ENCODE measurements at places on chromosomes 6 and 20. TPM values are rescaled to one million over a fixed set of nuclear protein-coding genes. Genes with fewer than 3 reads are reported as not detected.

Gene IPCEF1
- total RNA-seq: under 0.01 TPM

Gene GPSM3
- 0.87 TPM for total RNA-seq

Gene OR2H1
- total RNA-seq: not detected

Gene CST2
- total RNA-seq: not detected

Gene KCNG1
- 103 TPM for total RNA-seq

Gene NFATC2
- total RNA-seq: not detected

Gene ELOVL5
- 84.6 TPM for total RNA-seq

Gene TBX18
- 3.2 TPM for total RNA-seq

Gene LY6G5B
- 3.4 TPM for total RNA-seq

Gene MUCL3
- not detected for total RNA-seq

Gene MTCH1
- total RNA-seq: 238 TPM

Gene TNXB
- total RNA-seq: 5.9 TPM

Gene PRSS35
- 3.2 TPM for total RNA-seq

Gene RFX6
- total RNA-seq: not detected

Gene APMAP
- total RNA-seq: 122 TPM

Gene KAT14
- 18.1 TPM for total RNA-seq

Gene BTNL2
- total RNA-seq: not detected

Gene TRIM15
- not detected for total RNA-seq

Gene TMEM170B
- 4.4 TPM for total RNA-seq

Gene SPATA25
- 1.5 TPM for total RNA-seq

Gene GSTA4
- total RNA-seq: 31.0 TPM

Gene FOXQ1
- not detected for total RNA-seq

Gene LTB
- not detected for total RNA-seq

Gene TRDN
- total RNA-seq: not detected

Gene VNN1
- not detected for total RNA-seq

Gene ANGPT4
- total RNA-seq: not detected

Gene TRAPPC3L
- not detected for total RNA-seq

Gene PHACTR3
- total RNA-seq: not detected

Gene GSTA3
- not detected for total RNA-seq

Gene ENPP4
- 2.4 TPM for total RNA-seq

Gene HLA-DOB
- total RNA-seq: 0.12 TPM

Gene NDUFAF4
- total RNA-seq: 12.0 TPM

Gene FAM209B
- total RNA-seq: not detected

Gene KHDC1
- total RNA-seq: 3.9 TPM

Gene TCF15
- not detected for total RNA-seq

Gene RNF39
- total RNA-seq: not detected

Gene SMLR1
- not detected for total RNA-seq

Gene TINAG
- total RNA-seq: not detected

Gene CCN2
- total RNA-seq: 18.2 TPM

Gene DPPA5
- total RNA-seq: not detected

Gene FAM83C
- total RNA-seq: not detected

Gene HLA-DRB1
- total RNA-seq: not detected

Gene GJA10
- total RNA-seq: not detected

Gene BMP7
- total RNA-seq: not detected

Gene PCMTD2
- total RNA-seq: 55.6 TPM

Gene IL22RA2
- not detected for total RNA-seq

Gene PAK5
- total RNA-seq: not detected

Gene ADISSP
- total RNA-seq: 29.6 TPM

Gene TAGAP
- not detected for total RNA-seq

Gene DEFB115
- total RNA-seq: not detected

Gene EEF1A2
- total RNA-seq: 0.33 TPM

Gene LY86
- not detected for total RNA-seq
